Mucosa of gallbladder (tissue), 1 donor: ENCODE measurements at places on chromosomes 4 and X. TPM values are rescaled to one million over a fixed set of nuclear protein-coding genes. Genes with fewer than 3 reads are reported as not detected.

The TAPT1 gene
- total RNA-seq, result 45.9 TPM

The NIPAL1 gene
- 9.2 TPM for total RNA-seq

- DNase-seq, result no peak
Measured at GRCh38 chr4:106585915-106586349, 217.4 kb upstream of the GIMD1 start.

GRCh38 chrX:48800574-48801279, 1.1 kb upstream of the HDAC6 start:
- DNase-seq, result no peak

GRCh38 chrX:6910218-6910617, 237.3 kb upstream of the STS start:
- no peak for DNase-seq
